Right lung (tissue), 10 donors: ENCODE measurements at places on chromosomes 3 and 15. TPM values are rescaled to one million over a fixed set of nuclear protein-coding genes. Genes with fewer than 3 reads are reported as not detected.

DNA sequence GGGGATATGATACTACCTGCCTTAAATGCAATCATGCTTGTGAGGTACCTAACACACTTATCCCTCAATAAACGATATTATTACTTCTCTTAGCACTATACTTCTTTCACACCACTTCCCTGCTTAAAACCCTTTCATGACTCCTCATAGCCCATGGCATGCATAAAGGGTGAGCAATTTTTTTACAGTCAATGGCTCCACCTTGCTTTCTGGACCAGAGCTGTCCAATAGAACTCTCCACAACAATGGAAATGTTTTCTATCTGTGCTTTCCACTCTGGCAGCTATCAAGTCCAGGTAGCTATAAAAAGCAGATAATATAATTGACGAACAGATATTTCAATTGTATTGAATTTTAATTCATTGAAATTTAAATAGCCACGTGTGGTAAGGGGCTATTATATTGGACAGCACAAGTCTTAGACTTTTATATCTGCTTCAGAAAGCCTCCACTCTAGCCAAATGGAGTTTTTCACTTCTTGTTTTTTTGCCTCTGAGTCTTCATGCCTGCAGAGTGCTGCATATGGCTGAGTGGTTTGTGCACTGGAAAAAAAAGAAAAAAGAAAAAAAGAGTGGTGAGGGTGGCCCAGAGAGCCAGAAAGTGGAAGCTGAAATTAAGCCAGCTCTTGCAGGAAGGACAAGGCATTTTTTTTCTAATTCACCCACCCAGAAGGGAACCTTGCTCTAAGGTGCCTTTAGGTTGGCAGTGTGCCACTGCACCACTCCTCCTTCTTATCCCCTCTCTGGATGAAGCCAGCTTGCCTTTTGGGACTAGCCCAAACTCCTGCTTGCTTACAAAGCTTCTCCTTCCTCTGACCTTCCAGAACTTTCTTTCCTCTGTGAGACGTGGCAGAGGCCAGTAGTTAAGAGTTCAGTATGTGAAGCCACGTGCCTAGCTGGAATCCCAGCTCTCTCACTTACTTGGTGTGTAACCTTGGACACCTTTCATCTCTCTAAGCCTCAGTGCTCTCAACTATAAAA lies 239.0 kb upstream of the LRTM1 start:
- no peak for DNase-seq

CCNB2 gene
- 40.9 TPM for polyA plus RNA-seq

GOLGA6A gene
- not detected for polyA plus RNA-seq

DNA sequence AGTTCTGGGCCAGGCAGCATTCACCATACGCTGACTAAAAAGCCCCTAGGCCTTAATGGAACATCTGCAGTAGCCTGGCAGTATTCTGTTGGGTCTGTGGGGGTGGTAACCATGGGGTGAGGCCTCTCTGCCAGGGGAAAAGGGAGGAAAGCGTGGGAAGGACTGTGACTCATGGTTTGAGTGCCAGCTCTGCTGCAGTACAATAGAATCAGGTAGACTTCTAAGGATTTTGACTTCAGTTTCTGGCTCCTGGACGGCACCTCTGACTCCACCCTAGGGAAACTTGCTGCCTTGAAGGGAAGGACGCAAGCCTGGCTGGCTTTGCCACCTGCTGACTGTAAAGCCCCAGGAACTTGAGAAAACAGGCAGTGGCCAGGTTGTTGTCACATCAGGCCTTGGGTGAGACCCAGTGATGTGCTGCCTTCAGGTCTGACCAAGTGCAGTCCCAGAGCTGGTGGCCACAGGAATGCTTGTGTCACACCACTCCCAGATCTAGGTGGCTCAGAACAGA lies 148.6 kb downstream of the SUCNR1 start:
- DNase-seq: no peak

DAPK2 gene
- 27.5 TPM for polyA plus RNA-seq

- DNase-seq: no peak
These were observed 9.1 kb downstream of the PRRT3 start for GRCh38 chr3:9942934-9943690.

DNA sequence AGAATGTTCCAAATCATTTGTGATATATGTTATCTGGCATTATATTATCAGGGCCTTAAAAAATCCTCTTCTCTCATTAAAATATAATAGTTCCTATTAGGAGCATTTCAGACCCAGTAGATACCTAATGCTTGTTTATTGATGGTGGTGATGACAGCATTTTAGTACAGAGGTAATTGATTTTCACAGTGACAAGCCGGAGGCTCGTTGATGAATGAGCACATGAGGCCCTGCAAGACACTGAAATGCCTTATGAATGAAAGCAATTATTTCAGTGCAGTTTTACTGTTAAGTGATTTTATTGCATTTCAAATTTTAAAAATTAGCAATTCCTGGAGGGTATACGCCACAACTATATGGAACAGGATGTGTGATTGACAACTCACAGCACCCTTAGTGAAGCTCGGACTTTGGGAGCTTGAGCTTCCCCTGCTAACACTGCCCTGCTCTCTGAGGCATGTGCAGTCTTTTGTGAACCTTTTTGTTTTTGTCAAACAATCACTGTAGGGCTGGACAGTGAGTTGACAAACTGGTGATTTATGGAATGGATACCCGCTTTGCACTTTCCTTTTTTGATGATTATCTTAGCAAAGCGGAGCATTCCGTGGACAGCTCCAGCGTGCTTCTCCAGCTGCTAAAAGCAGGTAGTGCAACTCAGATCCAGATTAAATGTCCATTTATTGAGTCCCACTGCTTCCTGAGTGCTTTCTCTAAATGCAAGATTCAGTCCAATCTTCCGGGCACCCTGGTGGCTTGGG lies 187.0 kb upstream of the ATP10A start:
- DNase-seq: no peak

DNA sequence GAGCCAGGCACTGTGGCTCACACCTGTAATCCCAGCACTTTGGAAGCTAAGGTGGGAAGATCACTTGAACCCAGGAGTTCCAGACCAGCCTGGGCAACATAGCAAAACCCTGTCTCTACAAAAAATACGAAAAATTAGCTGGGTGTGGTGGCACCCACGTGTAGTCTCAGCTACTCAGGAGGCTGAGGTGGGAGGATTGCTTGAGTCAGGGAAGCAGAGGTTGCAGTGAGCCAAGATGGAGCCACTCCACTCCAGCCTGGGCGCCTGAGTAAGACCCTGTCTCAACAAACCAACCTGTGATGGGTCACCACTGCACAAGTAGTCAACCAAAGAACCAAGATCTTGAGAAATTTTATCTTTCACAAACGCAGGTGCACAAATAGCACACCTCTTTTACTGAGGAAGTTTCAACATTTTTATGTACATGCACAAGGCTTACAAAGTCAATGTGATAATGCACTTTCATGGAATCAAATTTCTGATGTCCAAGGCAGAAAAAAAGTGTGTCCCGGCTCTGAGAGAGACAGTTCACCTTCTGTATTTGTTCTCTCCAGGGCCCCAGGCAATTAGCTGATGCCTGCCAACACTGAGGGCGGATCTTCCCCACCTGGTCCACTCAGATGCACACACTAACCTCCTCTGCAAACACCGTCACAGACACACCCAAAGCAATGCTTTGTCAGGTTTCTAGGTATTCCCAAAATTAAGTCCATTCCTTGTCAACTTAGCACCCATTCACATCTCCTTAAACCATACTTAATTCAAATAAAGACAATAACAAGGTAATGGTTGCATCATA lies 12.4 kb downstream of the ACAA1 start:
- DNase-seq: no peak
